MCF 10A (cell line): ENCODE measurements at places on chromosomes 16 and 17. TPM values are rescaled to one million over a fixed set of nuclear protein-coding genes. Genes with fewer than 3 reads are reported as not detected.

The RBBP6 gene
- 50.1 and 57.3 TPM in 2 replicates for total RNA-seq

The LDHD gene
- total RNA-seq = 0.15 and 0.30 TPM in 2 replicates

The HS3ST2 gene
- total RNA-seq = 0.14 and 0.17 TPM in 2 replicates

The MT4 gene
- not detected in 2 replicates for total RNA-seq

The OR1A1 gene
- total RNA-seq = not detected in 2 replicates

The NDRG4 gene
- not detected in 2 replicates for total RNA-seq

The SLC52A1 gene
- total RNA-seq = not detected in 2 replicates

The ZG16 gene
- total RNA-seq = not detected in 2 replicates

The USP43 gene
- 1.9 and 3.2 TPM in 2 replicates for total RNA-seq

The ALOX15 gene
- not detected in 2 replicates for total RNA-seq

The KCNAB3 gene
- 4.2 and 10.0 TPM in 2 replicates for total RNA-seq

The HID1 gene
- total RNA-seq = 3.2 and 7.0 TPM in 2 replicates

The CACNG5 gene
- total RNA-seq = not detected in 2 replicates

The TAOK1 gene
- 68.7 and 84.2 TPM in 2 replicates for total RNA-seq

The SMIM36 gene
- not detected in 2 replicates for total RNA-seq

The OR4D1 gene
- total RNA-seq = not detected in 2 replicates

The FCSK gene
- total RNA-seq = 13.7 and 19.0 TPM in 2 replicates

The NGFR gene
- total RNA-seq = 0.22 and 0.26 TPM in 2 replicates

The RASL10B gene
- 0.09 and 0.10 TPM in 2 replicates for total RNA-seq

The CDH13 gene
- 49.3 and 55.2 TPM in 2 replicates for total RNA-seq

The NAA60 gene
- total RNA-seq = 38.6 and 40.8 TPM in 2 replicates

The HOXB1 gene
- not detected in 2 replicates for total RNA-seq

The C1QTNF1 gene
- total RNA-seq = 3.0 and 3.3 TPM in 2 replicates

The CCL2 gene
- 0.59 and 1.0 TPM in 2 replicates for total RNA-seq

The HSD11B2 gene
- 0.42 and 0.86 TPM in 2 replicates for total RNA-seq

The HBA2 gene
- total RNA-seq = not detected in 2 replicates

The CDH5 gene
- total RNA-seq = not detected in 2 replicates
